ENCODE measurements at places on chromosomes 1 and 21.

DNA sequence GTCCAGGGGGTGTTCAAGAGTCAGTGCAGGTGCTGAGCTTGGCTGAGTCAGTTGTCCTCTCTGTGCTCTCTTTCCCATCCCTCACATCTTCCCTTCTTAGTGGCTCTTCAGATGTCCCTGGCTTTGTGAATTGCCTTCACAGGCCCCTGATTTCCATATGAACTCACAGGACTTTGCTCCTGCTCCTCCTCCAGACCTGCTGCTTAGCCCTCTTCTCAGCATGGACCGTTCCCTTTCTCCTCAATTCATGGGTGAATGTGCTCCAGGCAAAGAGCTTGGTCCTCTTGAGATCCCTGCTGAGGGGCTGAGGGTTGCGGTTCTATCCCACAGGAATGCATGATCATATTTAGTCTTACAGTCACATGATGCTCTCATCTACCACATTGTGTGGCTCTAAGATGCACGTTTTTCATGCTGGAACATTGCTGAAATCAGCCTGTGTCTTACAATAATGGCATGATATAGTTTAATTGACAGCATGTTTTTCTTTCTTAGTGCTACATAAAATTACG, 30.5 kb downstream of the CACNA1E start:
- no peak for DNase-seq

GRCh38 chr1:69765951-69766350, 198.2 kb downstream of the LRRC7 start:
- no peak for DNase-seq

DNA sequence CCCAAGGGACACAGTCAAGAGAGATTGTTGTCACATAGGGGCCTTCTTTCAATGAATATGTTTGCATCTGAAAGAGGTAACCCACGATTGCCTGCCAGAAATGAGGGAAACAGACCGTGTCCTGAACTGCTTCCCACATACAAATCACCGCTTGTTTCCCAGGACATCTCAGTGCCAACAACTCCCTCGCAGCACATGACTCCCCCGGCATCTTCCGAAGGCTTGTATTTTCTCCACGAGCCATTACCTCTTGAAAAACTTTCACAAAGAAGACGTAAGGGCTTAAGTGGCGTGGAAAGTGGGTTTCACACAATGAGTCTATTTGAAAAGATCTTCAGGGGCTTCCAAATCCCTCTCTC, 31.6 kb upstream of the PDE9A start:
- no peak for DNase-seq

- no peak for DNase-seq
These were observed 19.5 kb upstream of the PROX1 start for GRCh38 chr1:213968146-213968825.
